BJ (cell line): ENCODE measurements at places on chromosomes 6 and 20. TPM values are rescaled to one million over a fixed set of nuclear protein-coding genes. Genes with fewer than 3 reads are reported as not detected.

PNPLA1 gene
- polyA plus RNA-seq = not detected in 2 replicates

TRIM40 gene
- not detected in 2 replicates for polyA plus RNA-seq

ECHDC1 gene
- polyA plus RNA-seq = 21.5 and 35.6 TPM in 2 replicates

HEY2 gene
- polyA plus RNA-seq = not detected in 2 replicates

TREM2 gene
- not detected in 2 replicates for polyA plus RNA-seq

GLP1R gene
- not detected in 2 replicates for polyA plus RNA-seq

MOG gene
- polyA plus RNA-seq = not detected in 2 replicates

TBC1D32 gene
- polyA plus RNA-seq = 1.6 and 4.0 TPM in 2 replicates

ELOVL4 gene
- 0.40 and 0.69 TPM in 2 replicates for polyA plus RNA-seq

ELOVL2 gene
- polyA plus RNA-seq = 0.17 and 0.21 TPM in 2 replicates

ENPP3 gene
- polyA plus RNA-seq = 0.02 TPM in 1 of 2 replicates, not detected in the other

ULBP3 gene
- 5.6 and 6.0 TPM in 2 replicates for polyA plus RNA-seq
